ENCODE measurements at places on chromosomes 6 and 20. TPM values are rescaled to one million over a fixed set of nuclear protein-coding genes. Genes with fewer than 3 reads are reported as not detected.
A peak's percentile ranks its signal among the peaks of the same experiment; 100 is the strongest.

DNA sequence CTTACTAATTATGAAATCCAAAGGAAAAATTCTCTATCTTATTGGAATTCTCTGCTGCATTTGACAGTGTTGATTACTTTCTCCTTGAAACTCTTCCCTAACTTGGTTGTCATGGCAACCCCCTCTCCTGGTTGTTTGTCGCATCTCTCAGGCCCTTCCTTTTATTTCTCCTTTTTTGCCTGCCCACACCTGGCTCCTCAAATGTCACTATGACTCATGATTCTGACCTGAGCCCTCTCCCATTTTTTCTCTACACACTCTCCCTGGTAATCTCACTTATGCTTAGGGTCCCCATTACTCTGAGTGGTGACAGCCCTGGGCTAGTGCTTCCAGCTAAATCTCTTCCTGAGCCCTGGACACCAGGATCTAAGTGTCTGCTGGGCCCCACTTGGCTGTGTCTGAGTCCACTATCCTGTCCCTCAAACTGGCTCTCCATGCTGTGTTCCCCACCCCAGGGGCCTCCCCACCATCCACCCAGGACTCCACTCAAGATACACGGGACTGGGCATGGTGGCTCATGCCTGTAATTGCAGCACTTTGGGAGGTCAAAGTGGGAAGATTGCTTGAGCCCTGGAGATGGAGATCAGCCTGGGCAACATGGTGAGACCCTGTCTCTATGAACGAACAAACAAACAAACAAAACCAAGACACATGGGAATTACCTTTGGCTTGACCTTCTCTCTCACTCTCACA lies 16.5 kb upstream of the NNAT start:
- no peaks in the 10 kb centered on the region for H3K4me1 ChIP-seq
- no peak for DNase-seq
- no peak overlapping the region for H3K4me3 ChIP-seq

ANKEF1 gene
- total RNA-seq, result 7.9 TPM

DNA sequence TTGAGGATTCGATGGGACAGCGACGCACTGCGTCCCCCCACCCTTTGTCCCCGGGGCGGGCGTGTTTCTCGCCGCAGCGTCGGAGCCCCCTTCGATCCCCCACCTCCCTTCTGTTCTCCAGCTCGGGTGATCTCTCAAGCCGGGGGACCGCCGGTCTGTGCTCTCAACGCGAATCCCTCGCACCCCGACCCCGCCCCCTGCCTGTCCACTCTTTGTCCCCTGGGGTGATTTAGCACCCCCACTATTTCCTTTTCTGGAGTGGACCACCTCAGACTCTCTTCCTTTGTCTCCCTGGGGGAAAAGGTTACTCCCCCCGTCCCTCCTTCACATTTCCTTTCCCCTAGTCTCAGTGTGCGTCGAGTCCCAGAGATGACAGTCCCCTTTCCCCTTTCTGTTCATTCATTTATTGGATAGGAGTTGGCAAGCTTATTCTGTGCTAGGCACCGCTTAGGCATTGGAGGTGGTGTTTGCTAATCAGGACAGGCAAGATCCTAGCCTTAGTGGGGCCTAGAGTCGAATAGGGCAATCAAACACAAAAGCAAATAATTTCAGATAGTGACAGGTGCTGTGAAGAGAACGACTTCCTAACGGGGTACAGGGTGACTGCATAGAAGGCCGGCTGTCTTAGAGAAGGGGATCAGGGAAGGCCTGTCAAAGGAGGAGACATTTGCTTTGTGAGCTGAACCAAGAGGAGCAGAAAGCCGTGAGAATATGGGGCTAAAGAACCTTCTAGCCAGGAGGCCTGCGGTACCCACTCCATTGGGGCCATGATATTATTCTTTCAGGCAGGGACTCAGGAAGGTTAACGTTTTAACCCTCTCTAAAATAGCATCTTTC lies 741 bp downstream of the PTPN1 start:
- H3K27ac ChIP-seq, result peak overlapping the region; percentile 84
- peaks cover 4% of the 10 kb centered on the region for H3K36me3 ChIP-seq
- peak overlapping the region; percentile 87 for H3K4me3 ChIP-seq
- H3K4me1 ChIP-seq, result peaks cover 11% of the 10 kb centered on the region

- H3K27ac ChIP-seq, result no peak overlapping the region
- no peaks in the 10 kb centered on the region for H3K27me3 ChIP-seq
- H3K36me3 ChIP-seq, result no peaks in the 10 kb centered on the region
- DNase-seq, result no peak
- H3K4me3 ChIP-seq, result no peak overlapping the region
- no peaks in the 10 kb centered on the region for H3K4me1 ChIP-seq
These were observed 13.8 kb downstream of the ASIP start for GRCh38 chr20:34254979-34255378.

GRCh38 chr20:25574411-25574810 lies 10.9 kb downstream of the NINL start:
- no peak overlapping the region for H3K4me3 ChIP-seq
- H3K36me3 ChIP-seq, result peaks cover 4% of the 10 kb centered on the region
- no peak overlapping the region for H3K27ac ChIP-seq

- DNase-seq, result no peak
- no peaks in the 10 kb centered on the region for H3K36me3 ChIP-seq
- H3K27ac ChIP-seq, result no peak overlapping the region
- H3K4me3 ChIP-seq, result no peak overlapping the region
- H3K27me3 ChIP-seq, result no peaks in the 10 kb centered on the region
These were observed 57.7 kb upstream of the FERMT1 start for GRCh38 chr20:6180531-6180930.

- DNase-seq, result no peak
- no peaks in the 10 kb centered on the region for H3K36me3 ChIP-seq
- no peaks in the 10 kb centered on the region for H3K27me3 ChIP-seq
- no peak overlapping the region for H3K4me3 ChIP-seq
- no peak overlapping the region for H3K27ac ChIP-seq
These were observed 51.6 kb upstream of the BMP6 start for GRCh38 chr6:7674291-7674690.

Measured in lung (tissue), 17 donors.